ENCODE measurements at places on chromosomes 1 and 21. TPM values are rescaled to one million over a fixed set of nuclear protein-coding genes. Genes with fewer than 3 reads are reported as not detected.

DNA sequence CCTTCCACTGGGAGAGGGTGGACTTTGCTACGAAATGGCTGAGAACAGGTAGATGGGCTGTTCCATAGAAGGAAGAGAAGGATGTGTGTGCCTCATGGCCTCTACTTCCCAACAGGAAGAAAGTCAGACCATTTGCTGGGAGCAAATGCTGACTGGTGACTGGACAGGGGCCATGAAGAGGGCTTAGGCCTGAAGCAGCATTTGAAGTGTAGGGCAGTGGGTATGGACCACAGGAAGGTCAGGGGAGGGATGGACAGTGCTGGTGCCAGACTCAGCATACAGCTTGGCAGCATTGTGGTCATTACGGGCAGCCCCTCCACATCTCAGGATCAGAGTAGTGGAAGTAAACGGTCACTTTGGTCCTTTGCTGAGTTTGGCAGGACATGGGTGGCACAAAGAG lies 275.7 kb downstream of the MATN1 start:
- no peaks in the 10 kb centered on the region for H3K4me1 ChIP-seq
- no peak for DNase-seq
- H3K27ac ChIP-seq, result no peak overlapping the region

GRCh38 chr1:20538760-20539551 lies 13.4 kb upstream of the FAM43B start:
- peak; percentile 31 for DNase-seq
- H3K4me1 ChIP-seq, result no peaks in the 10 kb centered on the region
- H3K4me3 ChIP-seq, result no peak overlapping the region
- H3K27ac ChIP-seq, result no peak overlapping the region

- no peaks in the 10 kb centered on the region for H3K36me3 ChIP-seq
- H3K4me1 ChIP-seq, result peaks cover 4% of the 10 kb centered on the region
- no peak overlapping the region for H3K27ac ChIP-seq
- no peaks in the 10 kb centered on the region for H3K27me3 ChIP-seq
- DNase-seq, result no peak
These were observed 45.7 kb downstream of the MIS18A start for GRCh38 chr21:32233055-32233546.

DNA sequence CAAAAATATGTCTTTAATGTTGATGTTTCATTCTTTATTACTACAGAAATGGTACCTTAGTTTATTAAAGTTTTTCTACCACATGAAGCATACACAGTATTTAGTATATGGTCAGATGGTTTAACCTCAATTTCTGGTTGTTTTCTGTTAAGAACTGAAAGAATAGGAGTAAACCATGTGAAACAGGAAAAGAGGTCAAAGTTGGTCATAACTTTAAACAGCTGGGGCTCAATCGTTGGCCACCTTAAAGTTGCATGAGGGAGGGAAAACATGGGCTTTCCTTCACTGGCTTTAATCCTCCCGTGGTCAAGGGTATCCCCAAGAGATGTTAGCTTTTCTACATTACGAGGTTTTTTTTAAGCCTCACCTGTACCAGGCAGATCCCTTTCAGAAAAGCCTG lies 483.3 kb upstream of the ADAMTS5 start:
- peak; percentile 69 for DNase-seq
- no peak overlapping the region for H3K4me3 ChIP-seq
- peaks cover 3% of the 10 kb centered on the region for H3K4me1 ChIP-seq

GRCh38 chr1:53332833-53333232 lies 5.0 kb upstream of the LRP8 start:
- no peak for DNase-seq
- H3K4me3 ChIP-seq, result no peak overlapping the region
- H3K27ac ChIP-seq, result no peak overlapping the region

DNA sequence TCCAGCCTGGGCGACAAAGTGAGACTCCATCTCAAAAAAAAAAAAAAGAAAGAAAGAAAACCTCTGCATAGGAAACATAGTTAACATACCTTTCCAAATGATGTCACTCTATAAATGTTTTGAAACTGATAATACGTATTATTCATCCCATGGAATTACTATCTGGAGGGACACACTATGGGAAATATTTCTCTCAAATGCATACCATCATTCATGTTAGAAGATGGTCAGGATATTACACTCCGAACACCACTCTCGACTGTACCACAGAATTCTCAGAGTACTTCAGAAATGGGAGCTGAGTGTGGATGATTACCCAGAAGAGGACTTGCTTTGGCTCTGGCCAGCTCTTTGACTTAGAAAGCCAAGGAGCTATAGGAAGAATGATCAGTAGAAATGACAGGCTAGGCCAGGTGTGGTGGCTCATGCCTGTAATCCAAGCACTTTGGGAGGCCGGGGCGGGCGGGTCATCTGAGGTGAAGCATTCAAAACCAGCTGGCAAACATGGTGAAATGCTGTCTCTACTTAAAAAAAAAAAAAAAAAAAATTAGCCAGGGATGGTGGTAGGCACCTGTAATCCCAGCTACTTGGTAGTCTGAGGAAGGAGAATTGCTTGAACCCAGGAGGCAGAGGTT lies 5.2 kb upstream of the LIN28A start:
- H3K36me3 ChIP-seq, result no peaks in the 10 kb centered on the region
- H3K27me3 ChIP-seq, result peaks cover 12% of the 10 kb centered on the region
- H3K4me3 ChIP-seq, result no peak overlapping the region
- no peak overlapping the region for H3K27ac ChIP-seq
- DNase-seq, result no peak
- H3K4me1 ChIP-seq, result no peaks in the 10 kb centered on the region

GRCh38 chr1:32580348-32581017 lies 41.3 kb downstream of the ZBTB8A start:
- no peaks in the 10 kb centered on the region for H3K27me3 ChIP-seq
- no peak for DNase-seq
- H3K36me3 ChIP-seq, result no peaks in the 10 kb centered on the region
- H3K27ac ChIP-seq, result no peak overlapping the region
- no peak overlapping the region for H3K4me3 ChIP-seq
- H3K4me1 ChIP-seq, result no peaks in the 10 kb centered on the region

DNA sequence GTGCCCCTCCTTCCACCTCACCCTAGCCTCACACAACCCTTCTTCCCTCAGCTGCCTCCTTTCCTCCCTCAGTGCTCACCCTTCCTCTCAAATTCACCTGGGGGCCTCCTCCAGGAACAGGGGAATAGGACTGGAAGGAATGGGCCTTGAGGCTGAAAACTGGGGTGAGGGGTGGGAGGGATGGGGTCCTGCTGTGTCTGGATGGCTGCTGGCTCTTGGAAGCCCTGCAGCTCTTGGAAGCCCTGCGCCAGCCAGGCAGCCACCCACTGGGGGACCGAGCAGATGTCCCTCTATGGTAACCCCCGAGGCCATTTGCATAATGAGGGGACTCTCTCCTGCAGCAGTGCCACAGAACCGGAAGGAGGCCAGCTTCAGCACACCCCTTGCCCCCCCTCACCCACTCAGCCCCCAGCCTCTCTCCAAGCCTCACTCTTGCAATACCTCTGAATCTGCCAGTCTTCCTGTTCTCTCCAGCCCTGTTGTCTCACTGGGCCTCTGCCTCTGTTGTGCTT lies 85.2 kb downstream of the KIRREL1 start:
- H3K4me3 ChIP-seq, result no peak overlapping the region
- H3K27me3 ChIP-seq, result no peaks in the 10 kb centered on the region
- no peaks in the 10 kb centered on the region for H3K4me1 ChIP-seq
- DNase-seq, result no peak
- no peak overlapping the region for H3K27ac ChIP-seq

GRCh38 chr1:227472772-227473171 lies 90.6 kb upstream of the ZNF678 start:
- DNase-seq, result no peak
- H3K4me3 ChIP-seq, result no peak overlapping the region
- peaks cover 2% of the 10 kb centered on the region for H3K4me1 ChIP-seq
- no peaks in the 10 kb centered on the region for H3K36me3 ChIP-seq
- no peak overlapping the region for H3K27ac ChIP-seq

DNA sequence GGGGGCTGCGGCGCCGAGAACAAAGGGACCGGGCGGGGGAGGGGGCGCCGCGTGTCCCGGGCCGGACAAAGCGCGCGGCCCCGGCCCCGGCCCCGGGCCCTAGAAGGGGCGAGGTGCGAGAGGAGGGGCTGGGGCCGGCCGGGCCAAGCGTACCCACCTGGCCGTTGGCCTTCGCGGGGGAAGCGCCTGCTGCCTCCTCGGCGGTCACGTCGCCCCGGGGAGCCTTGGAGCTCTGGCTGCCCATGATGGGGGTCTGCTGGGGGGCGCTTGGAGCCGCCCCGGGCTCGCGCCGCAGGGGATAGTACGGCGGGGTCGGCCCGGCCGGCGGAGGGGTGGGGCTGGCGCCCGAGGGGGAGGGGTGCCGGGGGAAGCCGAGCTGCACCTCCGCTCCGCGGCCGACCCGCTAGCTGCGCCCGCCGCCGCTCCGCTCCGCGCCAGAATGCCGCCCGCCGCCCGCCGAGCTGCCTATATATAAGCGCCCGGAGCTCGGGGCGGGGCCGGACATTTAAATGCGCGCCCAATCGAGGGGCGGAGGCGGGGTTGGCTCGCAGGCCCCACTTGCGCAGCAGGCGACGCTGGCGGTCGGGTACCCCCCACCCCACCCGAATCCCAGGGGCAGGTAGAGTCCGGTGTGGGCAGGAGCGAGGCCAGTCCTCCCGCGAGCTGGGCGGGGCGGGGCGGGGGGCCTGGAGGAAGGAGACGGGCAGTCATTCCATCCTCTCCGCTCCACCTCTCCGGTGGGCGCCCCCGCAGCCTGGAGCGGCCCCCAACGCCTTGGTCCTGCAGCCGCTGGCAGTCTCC lies at the start of gene MARCKSL1:
MARCKSL1 (minus strand) TSS at position 444 of the 801 bp plus-strand sequence; CDS start at position 244, 200 bp downstream.
- DNase-seq, result peak; percentile 75
- peak within 1 kb of the TSS; percentile 80 for H3K4me3 ChIP-seq
- H3K4me1 ChIP-seq, result peaks cover 14% of the 10 kb centered on the region
- no peaks in the 10 kb centered on the region for H3K27me3 ChIP-seq
- H3K36me3 ChIP-seq, result peaks cover 22% of the 10 kb centered on the region
- peak within 1 kb of the TSS; percentile 49 for H3K27ac ChIP-seq

DNA sequence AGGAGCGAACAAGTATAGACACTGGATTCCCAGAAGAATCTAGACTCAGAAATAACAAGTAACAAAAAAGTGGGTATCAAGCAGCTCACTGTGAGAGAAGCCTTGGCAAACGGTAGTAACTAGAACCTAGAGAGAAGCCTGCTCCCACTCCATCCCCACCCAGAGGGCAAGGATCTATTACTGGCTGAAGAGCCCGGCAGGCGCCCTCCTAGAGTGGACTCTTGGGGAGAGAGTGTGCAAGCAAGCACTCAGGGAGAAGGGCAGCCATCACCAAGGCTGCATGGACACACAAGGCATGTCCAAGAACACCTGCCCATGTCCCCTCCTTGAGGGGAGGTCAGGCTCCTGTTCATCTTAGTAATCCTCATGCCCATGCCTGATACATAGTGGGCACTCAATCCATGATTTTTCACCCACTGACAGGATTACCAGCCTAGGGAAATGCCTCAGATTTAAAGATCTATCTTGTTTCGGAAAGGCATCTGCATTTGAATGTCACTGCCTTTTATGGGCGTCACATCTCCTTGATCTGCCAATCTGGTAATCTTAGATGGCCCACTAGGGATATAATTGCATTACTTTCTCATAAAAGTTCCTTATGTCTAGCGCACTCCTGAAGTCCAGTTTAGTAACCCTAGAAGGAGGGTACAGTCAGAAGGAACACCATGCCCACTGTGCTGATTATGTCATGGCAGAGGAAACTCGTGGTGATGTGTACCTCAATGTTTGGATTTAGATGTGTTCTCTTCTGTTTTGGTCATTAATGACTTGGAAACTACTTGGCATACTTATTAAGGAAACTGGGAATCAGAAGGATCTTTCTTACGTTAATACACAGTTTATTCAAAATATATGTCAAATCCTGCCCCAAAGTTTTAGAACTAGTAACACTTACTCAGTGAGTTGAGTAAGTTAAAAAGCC lies 14.4 kb downstream of the CNN3 start:
- DNase-seq, result no peak
- no peak overlapping the region for H3K4me3 ChIP-seq
- H3K27ac ChIP-seq, result no peak overlapping the region
- no peaks in the 10 kb centered on the region for H3K4me1 ChIP-seq
- H3K36me3 ChIP-seq, result peaks cover 3% of the 10 kb centered on the region

- no peaks in the 10 kb centered on the region for H3K27me3 ChIP-seq
- H3K4me1 ChIP-seq, result no peaks in the 10 kb centered on the region
- DNase-seq, result no peak
- peaks cover 4% of the 10 kb centered on the region for H3K36me3 ChIP-seq
These were observed 22.0 kb downstream of the PARS2 start for GRCh38 chr1:54742282-54742681.

- no peak for DNase-seq
- peaks cover 17% of the 10 kb centered on the region for H3K4me1 ChIP-seq
These were observed 63.7 kb downstream of the SLX9 start for GRCh38 chr21:45003331-45004058.

- peaks cover 26% of the 10 kb centered on the region for H3K4me1 ChIP-seq
- H3K36me3 ChIP-seq, result peaks cover under 1% of the 10 kb centered on the region
These were observed 51.1 kb downstream of the SLC16A1 start for GRCh38 chr1:112904831-112905261.

DNA sequence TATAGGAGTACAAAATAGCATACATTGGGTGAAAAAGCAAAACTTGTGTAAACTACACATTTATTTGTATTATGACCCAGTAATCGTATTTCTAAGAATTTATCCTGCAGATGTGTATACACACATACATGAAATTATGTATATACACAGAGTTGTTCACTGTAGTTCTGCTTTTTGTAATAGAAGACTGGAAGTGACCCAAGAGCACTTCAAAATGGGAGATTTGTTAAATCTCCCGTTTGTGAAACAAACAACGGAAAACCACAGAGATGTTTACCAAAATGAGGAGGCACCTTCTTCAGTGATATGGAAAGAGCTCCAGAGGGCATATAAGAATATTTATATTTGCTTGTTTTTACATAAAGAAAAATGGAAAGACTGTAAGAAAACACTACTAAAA lies 18.0 kb upstream of the MNDA start:
- no peak for DNase-seq
- no peaks in the 10 kb centered on the region for H3K4me1 ChIP-seq
- no peaks in the 10 kb centered on the region for H3K27me3 ChIP-seq
- no peak overlapping the region for H3K27ac ChIP-seq
- no peaks in the 10 kb centered on the region for H3K36me3 ChIP-seq

DNA sequence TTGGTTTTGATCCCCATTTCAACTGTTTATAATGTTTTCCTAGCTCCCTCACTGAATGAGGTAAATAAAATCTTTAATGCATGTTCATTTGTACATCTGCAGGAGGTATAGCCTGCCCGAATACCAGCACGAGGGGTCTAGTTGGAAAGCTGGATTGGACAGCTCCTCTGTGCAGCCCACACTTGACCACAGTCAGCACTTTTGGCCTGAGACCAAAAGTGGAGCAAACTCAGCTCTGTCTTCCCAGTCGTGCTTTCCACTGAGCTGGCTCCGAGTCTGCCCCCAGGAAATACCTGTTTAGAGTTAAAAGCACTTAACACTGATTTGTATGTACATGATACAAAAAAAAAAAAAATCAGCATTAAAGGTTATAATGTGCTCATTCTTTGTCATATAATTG lies 224.4 kb downstream of the DSCAM start:
- H3K36me3 ChIP-seq, result no peaks in the 10 kb centered on the region
- no peak overlapping the region for H3K4me3 ChIP-seq
- H3K4me1 ChIP-seq, result no peaks in the 10 kb centered on the region
- DNase-seq, result no peak
- H3K27ac ChIP-seq, result no peak overlapping the region

Gene NBPF10
- 1.8 TPM for total RNA-seq

Gene ASTN1
- total RNA-seq, result not detected

Gene FAM151A
- total RNA-seq, result not detected

Data from endothelial cell of umbilical vein (primary cell).